ENCODE measurements at places on chromosomes 12 and 14.

- no peak for DNase-seq
These were observed 121.9 kb upstream of the ATF1 start for GRCh38 chr12:50642035-50642451.

GRCh38 chr12:3055704-3056467 is 21.3 kb upstream of the TSPAN9 start:
- DNase-seq, result peak; percentile 72

DNA sequence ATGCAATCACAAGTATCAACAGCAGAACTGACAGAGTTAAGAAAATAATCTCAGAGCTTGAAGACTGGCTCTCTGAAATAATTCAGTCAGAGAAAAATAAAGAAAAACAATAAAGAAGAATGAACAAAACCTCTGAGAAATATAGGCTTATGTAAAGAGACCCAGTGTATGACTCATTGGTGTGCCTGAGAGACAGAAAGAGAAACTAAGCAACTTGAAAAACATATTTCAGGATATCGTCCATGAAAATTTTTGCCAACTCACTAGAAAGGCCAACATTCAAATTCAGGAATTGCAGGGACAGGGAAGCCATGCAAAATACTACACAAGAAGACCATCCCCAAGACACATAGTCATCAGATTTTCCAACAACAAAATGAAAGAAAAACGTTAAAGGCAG is 56.2 kb downstream of the APOBEC1 start:
- DNase-seq, result no peak

DNA sequence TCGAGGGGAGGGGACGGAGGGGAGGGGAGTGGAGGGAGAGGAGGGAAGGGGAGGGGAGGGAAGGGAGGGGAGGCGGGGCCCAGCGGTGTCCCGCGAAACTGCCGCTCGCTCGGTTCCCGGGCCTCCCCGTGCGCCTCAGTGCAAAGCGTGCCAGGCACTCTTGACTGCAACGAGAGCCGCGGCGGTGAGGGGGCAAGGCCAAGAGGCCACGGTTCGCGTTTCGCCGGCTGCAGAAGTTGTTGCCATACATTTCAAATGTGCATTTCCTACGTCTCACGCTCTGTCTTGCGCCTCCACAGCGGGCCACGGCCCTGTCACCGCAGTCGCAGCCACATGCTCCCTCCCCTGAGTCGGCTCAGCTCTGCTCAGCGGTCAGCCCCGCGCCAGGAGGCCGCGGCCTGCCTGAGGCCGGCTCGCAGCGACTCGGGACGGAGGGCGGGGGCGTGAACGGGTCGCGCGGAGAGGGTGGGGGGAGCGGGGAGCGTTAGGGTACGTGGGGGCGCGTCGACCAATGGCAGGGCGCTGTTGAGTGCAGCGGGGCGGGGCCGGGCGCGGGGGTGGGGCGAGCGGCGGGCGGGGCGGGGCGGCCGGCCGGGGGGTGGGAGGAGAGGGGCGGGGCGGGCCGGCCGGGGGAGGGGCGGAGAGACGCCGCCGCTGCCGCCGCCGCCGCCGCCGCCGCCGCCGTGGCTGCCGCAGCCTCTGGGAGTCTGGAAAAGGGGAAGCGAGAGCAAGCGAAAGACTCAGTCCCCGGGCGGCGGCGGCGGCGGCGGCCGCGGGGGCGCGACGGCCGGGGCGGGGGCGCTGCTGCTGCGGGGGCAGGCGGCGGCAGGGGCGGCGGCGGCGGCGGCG is at the start of gene PPP2R5C:
Gene PPP2R5C, plus strand, starts transcription at position 678 of the 849 bp plus-strand sequence. CDS start 185 bp downstream, outside the sequence.
- DNase-seq, result peak; percentile 92

DNA sequence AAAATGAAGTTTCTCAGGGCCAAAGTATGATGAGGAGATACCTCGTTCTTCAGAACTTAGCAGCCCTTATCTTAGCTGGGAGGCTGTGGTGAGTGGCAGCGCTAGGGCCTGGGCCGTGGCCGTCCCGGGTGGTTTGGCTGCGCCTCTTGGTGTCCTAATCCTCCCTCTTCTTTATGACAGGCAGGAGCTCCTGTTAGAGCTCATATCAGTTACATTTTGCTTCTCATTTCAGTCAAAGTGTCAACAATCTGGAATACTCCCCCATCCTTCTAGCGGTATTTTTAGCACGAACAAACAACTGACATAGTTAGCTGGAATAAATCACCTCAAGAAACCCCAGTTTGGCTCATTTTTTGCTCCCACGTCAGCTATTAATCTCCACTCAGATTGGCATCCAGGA is 188.8 kb downstream of the TTC7B start:
- DNase-seq, result no peak

- DNase-seq, result no peak
These were observed 722.1 kb downstream of the TMTC2 start for GRCh38 chr12:83408851-83409250.

- DNase-seq, result peak; percentile 9
These were observed 4.4 kb upstream of the SCAF11 start for GRCh38 chr12:45994736-45995135.

GRCh38 chr12:68790081-68790951 is 17.7 kb upstream of the MDM2 start:
- no peak for DNase-seq

DNA sequence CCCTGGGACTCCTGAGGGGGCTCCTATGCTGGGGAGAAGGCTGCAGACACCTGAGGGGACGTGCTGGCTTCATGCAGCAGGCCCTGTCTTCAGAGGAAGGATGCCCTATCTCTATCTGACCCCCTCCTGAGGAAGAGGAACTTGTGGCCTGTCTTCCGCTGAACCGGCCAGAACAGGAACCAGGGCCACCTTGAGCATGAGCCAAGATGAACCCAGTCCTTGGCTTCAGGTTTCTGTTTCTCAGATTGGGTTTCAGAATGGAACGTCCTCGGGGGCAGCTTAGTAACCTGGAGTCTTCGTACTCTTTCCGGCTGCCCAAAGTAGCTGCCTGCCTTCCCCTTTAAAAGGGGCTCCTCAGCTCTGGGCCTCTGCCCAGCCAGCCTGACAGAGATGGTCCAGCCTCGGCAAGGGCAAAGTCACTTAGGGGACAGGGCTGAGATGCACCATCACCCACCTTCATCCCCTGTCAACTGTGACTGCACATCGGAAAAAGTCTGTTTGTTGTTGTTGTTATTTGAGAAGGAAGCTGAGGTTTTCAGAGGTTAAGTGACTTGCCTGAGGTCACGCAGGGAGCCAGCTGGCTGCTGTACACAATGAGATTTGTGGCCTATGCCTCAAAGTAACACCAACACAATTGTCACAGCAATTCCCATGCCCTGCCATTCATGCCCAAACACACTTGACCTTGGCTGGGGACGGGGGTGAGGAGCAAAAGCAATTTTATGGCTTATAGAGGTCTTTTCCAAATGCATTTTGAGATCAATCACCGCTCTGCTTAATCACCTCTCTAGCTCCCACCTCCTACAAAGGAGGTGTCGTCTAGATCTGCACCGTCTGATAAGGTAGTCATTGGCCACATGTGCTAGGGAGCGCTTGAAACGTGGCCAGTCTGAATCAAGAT is 13.4 kb downstream of the ASB2 start:
- no peak for DNase-seq

DNA sequence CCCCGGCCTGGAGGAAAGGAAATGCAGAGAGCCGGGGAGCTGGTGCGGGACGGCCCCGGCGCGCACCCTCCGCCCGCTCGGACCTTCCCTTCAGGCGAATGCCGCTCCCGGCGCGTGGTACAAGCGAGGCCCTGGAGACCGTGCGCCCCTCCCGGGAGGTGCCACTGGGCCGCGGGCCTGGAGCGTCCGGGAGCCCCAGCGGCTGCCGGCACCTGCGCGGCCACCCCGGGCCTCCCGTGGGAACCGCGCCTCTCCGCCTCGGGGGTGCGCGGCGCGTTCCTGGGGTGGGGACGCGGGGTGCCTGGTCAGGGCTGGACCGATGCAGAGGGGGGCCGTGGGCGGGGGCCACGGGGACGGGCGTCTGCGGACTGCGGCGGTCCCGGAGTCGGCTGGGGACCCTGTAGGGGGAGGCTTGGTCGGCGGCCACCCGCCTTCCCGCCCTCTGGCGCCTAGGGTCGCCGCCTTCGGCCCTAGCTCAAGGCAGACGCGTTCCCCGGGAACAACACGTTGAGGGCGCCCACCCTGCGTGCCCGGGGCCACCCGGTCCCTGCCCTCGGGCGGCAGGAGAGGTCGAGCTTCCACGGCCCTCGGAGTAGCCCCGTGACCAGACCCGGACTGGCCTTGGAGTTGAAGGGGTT is 599 bp downstream of the PAPLN start:
- peak; percentile 68 for DNase-seq

DNA sequence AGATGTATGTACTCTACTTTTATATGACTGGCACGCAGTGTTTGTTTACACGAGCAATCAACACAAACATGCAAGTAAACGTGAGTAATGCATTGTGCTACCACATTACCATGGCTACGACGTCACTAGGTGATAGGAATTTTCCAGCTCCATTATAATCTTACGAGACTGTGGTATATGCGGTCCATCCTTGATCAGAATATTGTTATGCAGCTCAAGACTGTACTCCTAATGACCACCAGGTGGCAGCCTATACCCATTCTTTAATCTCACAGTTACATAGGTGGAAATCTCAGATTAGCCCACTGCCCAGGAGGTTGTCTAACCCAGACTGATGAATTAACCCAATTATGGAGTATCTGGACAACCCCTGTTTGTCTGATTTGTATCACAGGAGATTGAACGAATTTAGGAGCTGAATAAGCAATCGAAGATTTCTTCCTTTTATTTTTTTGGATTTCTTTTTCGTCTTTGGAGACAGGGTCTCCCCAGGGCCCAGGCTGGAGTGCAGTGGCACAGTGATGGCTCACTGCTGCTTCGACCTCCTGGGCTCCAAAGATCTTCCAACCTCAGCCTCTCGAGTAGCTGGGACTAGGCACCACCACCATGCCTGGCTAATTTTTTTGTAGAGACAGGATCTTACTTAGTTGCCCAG is 8.7 kb upstream of the TESPA1 start:
- peak; percentile 82 for DNase-seq

DNA sequence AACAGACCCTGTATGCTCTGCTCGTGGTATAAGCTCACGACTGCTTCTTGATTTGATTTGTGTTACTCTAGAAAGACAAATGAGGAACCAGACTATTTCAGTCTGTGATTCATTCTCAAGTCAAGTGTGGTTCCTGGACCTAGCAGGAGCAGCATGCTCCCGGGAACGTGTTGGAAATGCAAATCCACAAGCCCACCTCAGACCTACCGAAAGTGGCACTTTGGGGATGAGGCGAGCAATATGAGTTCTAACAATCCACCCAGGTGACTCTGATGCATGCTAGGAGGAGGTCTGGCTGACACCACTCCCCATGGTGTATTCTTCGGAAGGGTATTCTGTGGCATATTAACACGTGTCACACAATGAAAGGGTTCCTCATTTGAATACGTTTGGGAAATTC is 59.5 kb upstream of the TMX1 start:
- no peak for DNase-seq

DNA sequence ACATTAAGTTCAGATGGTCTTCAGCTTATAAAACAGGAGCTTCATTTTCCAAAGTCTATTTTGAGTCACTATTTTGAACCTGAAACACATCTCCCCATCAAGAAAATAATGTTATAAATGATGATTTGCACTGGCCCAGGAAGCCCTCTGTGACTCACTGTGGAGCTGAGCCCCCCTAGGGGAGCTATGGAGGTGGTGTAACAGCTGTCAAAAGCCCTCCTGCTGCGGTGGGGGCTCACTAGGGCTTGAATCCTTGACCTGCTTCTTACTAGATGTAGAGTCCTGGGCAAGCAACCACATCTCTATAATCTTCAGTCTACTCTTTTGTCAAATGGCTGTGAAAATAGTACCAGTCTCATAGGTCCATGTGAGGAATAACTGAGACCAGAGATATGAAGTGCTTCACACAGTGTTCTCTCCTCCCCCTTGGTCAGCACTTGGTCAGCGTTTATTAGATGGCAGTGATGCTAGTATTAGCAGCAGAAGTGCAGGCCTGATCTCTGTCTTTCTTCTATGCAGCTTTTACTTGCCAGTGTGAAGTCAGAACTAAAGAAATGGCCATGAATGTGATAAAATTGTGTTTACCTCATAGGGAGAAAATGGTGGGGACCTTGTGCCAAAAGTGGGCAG is 83.4 kb downstream of the RTN1 start:
- DNase-seq, result peak; percentile 31

DNA sequence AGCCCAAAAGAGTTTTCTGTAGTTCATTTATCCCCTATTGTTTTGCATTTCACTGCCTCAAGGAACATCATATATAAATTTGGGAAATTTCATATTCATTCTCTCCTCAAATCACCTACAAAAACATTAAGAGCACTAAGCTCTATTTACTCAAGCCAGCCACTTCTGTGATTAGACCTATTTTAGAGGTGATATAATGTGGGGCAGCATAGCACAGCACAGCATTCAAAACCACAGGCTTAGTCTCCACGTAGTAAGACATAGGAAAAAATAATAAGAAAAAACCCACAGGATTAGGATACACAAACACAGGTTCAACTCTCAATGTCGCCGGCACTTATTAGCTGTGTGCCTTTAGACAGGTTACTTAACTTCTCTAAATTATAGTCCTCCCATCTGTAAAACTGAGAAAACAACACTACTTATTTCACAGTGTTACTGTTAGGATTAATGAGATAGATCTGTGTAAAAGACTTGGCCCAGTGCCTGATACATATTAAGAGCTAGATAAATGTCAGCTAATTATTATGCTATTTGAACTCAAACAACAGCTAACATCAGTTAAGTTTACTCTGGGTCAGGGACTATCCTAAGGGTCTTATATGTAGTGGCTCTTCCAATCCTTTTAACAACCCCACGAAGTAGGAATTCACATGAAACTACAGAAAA is 20.3 kb downstream of the DCAF5 start:
- DNase-seq, result no peak

DNA sequence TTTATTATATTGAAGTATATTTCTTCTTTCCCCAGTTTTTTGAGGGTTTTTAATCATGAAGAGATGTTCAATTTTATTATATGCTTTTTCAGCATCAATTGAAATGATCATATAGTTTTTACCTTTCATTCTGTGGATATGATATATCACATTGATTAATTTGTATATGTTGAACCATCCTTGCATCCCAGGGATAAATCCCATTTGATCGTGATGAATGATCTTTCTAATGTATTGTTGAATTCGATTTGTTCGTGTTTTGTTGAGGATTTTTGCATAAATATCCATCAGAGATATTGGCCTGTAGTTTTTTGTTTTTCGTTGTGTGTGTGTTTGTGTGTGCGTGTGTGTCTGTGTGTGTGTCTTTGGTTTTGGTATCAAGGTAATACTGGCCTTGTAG is 196.4 kb downstream of the CRADD start:
- no peak for DNase-seq

GRCh38 chr12:71085575-71085974 is 72.2 kb downstream of the TSPAN8 start:
- DNase-seq, result no peak

Measured in GM23338 (cell line).